ENCODE measurements at places on chromosomes 7 and 10.
A peak's percentile ranks its signal among the peaks of the same experiment; 100 is the strongest.

GRCh38 chr7:149369497-149369896, 91.4 kb downstream of the ZNF777 start:
- DNase-seq: no peak

GRCh38 chr7:77753173-77753572, 45.1 kb downstream of the TMEM60 start:
- DNase-seq: no peak

DNA sequence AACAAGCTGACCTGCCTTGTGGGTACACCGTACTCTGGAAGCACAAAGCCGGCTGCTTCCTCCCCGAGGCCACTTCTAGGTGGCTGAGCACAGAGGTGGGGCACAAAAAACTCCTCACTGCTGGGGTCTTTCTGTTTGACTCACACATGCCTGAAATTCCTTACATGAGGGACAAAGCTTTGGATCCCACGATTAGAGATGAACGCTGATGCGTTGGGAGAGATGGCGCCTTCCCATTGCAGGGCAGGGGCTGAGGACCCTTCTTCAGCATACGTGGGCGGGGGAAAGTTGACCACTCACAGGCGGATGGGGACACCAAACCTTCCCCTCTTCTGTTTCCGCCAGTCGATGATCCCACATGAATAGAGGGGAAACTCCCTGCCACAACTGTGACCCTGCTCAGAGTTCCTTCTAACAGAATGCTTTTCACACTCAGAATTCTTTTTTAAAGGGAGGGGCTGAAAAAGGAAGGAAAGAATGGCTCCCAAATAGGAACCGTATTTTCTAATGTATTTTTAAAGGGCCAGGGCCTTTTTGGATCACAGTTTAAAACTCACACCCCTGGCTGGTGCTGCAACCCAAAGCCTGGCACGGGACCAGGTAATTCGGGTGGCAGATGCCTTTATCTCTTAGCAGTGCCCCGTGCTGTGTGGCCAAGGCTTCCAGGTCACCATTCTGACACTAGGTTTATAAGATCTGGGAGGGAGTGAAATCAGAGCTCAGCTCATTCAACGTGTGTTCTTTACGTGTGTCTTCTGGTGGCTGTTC, 134.0 kb downstream of the PRKAG2 start:
- peak; percentile 48 for DNase-seq

- DNase-seq: no peak
Measured at GRCh38 chr7:140669352-140669751, 3.4 kb upstream of the ADCK2 start.

- no peak for DNase-seq
Measured at GRCh38 chr10:84540022-84540616, 211.7 kb downstream of the CCSER2 start.

GRCh38 chr10:94358480-94358879, 4.3 kb downstream of the NOC3L start:
- DNase-seq: no peak

GRCh38 chr7:21641546-21641945, 98.7 kb downstream of the DNAH11 start:
- no peak for DNase-seq

GRCh38 chr10:68861253-68861652, 33.9 kb downstream of the STOX1 start:
- no peak for DNase-seq

DNA sequence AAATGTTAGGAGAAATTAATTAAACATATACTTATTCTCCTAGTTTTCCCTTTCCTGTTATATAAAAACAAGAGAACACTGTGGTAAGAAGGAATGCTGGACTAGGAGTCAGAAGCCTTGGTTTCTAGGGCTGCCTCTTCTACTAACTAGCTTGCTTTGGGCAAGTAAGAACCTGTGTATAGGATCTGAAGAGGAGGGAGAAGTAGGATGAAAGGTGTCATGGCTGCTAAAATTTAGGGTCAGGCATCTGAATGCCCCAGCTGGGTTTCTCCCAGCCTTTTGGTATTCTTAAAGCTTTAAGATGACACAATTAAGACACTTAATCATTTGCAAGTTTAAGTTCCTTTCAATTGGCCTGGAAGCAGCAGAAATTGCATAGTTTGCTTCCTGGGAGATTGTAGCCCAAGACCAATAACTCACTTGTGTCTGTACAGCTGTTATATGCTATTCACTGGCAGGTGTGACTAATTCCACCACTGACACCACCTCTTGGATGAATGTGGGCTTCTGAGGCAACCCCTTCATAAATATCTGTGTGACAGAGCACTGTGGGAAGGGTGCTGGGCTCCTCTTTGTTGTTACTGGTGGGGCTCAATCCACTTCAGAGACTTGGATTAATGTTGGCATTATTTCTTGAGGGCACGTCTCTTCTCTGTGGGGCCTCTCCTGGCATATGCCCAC, 137.2 kb downstream of the LRMDA start:
- no peak for DNase-seq

DNA sequence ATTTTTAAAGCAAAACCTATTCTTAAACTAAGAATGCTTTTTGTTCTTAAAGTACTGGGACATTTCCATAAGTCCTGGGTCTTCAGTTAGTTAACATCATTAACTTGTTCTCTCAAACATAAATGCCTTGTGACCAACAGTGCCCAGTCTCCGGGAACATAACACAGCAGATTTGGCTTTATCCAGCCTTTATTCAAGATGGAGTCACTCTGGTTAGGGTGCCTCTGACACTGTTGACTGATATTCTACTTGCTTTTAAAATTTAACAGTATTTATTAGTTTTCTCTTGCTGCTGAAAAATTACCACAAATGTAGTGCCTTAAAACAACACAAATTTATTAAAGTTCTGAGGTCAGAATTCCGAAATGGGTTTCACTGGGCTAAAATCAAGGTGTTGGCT, 44.1 kb downstream of the AVL9 start:
- DNase-seq: no peak

- no peak for DNase-seq
Measured at GRCh38 chr10:3791974-3792633, 7.1 kb upstream of the KLF6 start.

GRCh38 chr7:57427594-57427993, 22.4 kb upstream of the ZNF716 start:
- DNase-seq: no peak

GRCh38 chr10:28949005-28950004, 272.0 kb downstream of the BAMBI start:
- DNase-seq: no peak

DNA sequence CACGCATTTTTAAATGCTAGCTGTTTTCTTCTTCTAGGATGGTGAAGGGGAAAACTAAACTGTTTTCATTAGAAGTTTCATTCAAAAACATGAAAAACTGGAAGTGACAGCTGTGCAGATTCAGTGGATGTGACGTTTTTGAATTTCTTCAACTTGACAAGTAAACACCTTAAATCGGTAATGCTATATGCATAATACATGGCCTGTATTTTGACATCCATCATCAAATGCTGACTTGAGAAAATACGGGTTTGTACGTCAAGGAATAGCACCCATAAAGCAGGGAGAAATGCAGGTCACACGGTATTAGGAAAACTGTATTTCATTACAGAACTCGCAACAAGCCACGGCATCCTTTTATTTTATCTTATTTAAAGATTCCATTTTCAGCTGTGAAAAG, 720.5 kb downstream of the KCNMA1 start:
- DNase-seq: no peak

GRCh38 chr10:57818522-57818921, 449.2 kb downstream of the IPMK start:
- DNase-seq: no peak

GRCh38 chr7:107150375-107151073, 18.3 kb upstream of the HBP1 start:
- DNase-seq: peak; percentile 76

DNA sequence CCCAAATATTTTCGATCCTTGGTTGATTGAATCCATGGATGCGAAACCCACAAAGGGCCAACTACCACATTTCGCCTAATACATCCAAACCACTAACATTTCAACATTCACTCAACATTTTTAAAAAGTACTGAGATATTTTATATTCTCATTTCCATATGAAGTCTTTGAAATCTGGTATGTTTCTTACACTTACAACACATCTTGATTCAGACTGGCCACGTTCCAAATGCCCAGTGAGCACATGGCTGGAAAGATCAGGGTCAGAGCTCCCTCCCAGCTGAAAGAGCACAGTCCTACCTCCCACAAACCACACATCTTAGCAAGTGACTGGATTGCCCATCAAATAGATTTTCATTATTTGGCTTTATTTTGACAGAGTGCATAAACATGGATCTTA, 18.9 kb downstream of the NCAPG2 start:
- no peak for DNase-seq

DNA sequence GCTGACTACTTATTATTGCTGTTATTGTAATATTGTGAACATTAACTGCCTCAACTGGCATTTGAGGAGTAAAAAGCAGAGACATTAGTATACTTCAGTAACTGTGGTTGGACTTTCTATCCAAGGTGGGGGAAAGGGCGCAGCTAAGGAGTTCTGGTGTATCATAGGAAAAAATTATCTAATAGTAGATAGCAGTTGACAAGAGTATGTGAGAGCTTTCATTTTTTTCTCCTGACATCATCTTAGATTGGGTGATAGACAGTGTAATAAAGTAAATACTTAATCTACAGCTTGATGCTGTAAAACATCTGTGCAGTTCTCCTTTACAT, 68.9 kb downstream of the PHTF2 start:
- DNase-seq: no peak

- no peak for DNase-seq
Measured at GRCh38 chr7:29518616-29519015, 45.0 kb upstream of the PRR15 start.

DNA sequence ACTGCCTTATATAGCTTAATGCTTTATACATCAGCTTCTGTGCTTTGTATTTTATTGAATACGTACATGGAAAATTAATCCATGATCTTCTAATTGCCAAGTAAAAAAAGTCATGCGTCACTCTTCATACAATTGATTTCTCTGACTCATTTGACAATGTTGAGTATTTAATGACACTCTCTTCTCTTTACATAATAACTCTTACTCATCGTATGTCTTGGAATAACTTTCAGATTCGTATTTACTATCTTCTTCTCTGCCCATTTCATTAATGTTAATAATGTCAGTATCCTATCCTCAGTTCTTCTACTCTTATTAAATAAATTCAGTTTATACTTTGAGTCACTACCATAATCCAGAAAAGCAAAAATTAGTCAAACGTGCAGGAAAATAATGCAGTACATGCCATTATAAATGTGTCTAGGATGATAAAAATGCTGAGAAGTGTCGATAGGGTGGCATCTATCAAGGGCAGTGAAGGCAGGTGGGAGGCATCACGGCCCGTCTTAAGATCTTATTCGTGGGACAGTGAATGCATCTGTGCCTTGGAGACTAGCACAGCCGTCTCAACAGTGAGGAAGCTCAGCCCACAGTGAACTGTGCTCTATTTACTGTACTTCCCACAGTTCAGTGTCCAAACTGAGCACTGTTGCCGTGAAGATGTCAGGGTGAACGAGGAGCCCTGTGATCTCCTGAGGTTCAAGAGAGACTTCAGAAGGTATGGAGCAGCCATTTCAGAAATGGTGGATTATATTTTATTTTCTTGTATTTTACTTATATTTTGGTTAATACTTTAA, 39.8 kb upstream of the AKR1E2 start:
- DNase-seq: no peak

GRCh38 chr10:59272061-59272460, 90.3 kb downstream of the FAM13C start:
- no peak for DNase-seq

- no peak for DNase-seq
Measured at GRCh38 chr10:121436630-121437341, 161.5 kb downstream of the FGFR2 start.

DNA sequence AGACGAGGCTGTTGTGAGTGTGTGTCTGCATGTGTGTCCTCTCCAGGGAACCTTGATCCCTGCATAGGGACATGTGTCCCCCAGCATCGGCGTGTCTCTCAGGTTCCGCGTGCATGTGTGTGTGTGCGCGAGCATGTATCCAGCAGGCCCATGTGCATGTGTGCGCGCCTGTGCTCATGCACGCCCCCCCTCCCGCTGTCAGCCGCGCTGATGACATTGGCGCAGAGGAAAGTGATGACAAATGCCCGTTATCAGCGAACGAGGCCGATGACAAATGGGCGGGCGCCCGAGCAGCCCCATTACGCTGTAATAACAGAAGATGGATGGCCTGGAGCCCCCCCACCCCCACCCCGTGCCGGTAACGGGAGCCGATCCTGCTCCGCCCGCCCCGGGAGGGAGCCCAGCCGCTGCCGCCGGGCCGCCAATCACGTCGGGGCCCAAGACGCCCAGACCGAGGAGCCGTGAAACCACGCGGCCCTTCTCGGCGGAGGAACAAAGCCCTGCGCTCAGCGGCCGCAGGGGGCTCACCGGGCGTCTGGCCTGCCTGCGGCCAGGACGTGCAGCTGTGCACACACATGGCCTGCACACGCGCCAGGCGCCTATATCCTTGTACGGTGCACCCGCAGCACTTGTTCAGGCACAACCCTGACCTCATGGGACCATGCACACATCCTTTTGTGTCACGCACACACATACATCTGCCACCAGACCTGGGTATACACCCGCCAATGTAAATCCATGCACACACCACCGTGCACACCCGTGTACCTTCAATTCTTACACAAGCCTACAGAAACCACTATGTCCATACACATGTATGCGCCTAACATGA, 21.5 kb downstream of the POLL start:
- no peak for DNase-seq

DNA sequence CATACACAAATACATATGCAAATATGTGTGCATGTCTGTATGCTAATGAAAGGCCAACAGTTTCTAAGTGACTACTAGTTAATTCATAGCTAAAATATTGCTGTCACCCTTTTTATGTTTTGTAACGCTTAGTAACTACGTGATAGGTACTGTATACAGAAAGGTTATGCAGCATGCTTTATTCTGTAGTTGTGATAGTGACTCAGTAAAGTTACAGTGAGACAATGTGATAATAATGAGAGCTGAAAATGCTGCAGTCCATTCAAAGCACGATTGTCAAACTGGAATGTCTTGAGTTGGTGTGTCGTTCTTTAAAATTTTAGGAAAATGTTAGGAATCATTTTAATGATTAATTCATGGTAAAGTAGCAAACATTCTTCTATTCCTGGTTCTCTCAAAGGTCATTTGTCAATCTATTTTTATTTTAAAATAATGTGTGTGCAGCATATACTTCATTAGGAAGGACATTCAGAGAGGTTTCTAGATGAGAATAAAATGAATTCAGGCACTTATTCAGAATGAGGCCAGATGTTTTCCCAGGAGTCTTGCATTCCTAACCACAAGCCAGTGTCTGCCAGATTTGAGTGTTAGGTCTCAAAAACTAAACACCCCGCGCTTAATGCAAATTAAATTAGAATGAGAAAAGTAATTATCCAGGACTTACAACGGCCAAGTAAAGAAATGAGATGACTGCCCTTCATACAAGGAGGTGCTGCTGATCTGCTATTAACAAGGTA, 408.8 kb upstream of the FZD8 start:
- no peak for DNase-seq

DNA sequence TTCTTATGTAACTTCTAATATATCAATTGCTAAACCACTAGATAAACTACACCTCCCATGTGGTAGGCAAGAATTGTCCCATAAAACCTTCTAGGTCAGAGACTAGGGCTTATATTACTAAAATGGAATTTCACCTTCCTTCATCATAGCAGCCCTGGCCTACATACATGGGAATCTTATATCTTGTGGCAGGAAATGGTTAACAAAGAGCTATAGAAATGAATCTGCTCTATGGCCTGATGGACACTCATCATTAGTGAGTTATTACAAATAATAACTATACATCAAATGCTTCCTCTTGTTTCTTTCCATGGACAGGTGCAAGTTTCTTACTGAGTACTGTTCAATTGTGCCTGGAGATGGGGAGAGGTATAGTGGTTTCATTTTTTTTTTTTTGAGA, 62.3 kb upstream of the PDLIM1 start:
- DNase-seq: no peak
